Nucleus accumbens (tissue), 56 donors: ENCODE measurements at places on chromosomes 3 and 15.

GRCh38 chr3:142586803-142587406 lies 8.4 kb upstream of the ATR start:
- no peak for DNase-seq

DNA sequence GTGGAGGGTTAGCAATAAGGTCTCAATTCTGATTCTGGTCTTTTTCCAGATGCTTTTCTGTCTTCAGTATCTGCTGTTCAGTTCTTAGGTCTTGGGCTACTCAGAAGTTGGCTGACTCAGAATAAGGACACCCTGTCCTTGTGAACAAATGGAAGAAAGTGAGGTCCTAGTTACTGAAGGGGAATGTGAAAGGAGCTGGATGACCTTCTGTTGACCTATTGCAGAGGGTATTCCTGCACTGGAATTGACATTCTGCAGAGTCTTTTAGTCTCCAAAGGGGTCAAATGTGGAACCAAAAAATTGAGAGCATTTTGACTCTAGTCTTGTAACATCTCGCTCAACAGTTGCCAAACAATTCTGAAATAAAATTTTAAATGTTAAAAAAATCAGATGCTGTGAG lies 63.0 kb downstream of the CCR1 start:
- no peak for DNase-seq

DNA sequence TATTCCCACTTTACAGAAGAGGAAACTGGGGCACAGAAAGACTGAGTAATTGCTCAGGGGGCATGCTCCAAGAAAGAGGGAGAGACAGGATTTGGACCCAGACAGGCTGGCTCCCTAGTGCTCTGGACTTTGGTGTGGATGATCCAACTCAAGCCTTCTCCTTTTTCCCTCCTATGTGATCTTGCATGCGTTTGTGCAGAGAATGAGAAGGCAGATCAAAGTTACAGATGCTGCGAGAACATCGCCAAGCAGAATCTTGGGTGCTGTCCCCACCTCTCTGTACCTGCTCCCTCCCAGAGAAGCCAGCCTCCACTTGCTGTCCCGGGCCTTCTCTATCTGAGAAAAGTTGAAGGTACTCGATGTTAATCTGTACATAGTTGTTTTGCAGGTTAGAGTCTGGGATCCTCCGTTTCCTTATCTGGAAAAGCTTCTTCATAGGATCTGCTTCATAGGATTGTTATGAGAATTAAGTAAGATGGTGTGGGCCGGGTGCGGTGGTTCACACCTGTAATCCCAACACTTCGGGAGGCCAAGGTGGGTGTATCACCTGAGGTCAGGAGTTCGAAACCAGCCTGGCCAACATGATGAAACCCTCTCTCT lies 10.2 kb downstream of the GNB5 start:
- no peak for DNase-seq

- no peak for DNase-seq
These were observed 26.1 kb upstream of the MGLL start for GRCh38 chr3:127848131-127849129.

DNA sequence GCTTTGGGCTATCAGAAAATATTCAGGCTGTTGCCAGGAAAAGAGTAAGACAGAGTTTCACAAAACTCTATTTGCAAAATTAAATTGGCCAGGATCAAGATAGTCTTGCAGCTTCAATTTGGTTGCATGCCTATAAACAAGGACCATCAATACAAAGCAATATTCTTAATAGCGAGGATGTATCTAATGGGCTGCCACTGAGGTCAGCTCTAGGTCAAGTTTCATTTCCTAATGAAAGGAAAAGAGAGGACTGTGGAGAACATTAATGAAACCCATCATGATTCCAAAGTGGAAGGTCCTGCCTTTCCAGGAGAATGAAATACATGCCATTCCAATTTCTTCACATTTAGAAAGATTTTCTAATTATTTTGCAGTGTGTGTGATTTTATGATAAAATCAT lies 273.5 kb downstream of the AGBL1 start:
- DNase-seq: no peak

- DNase-seq: no peak
These were observed 16.3 kb downstream of the RTP1 start for GRCh38 chr3:187213616-187214015.

DNA sequence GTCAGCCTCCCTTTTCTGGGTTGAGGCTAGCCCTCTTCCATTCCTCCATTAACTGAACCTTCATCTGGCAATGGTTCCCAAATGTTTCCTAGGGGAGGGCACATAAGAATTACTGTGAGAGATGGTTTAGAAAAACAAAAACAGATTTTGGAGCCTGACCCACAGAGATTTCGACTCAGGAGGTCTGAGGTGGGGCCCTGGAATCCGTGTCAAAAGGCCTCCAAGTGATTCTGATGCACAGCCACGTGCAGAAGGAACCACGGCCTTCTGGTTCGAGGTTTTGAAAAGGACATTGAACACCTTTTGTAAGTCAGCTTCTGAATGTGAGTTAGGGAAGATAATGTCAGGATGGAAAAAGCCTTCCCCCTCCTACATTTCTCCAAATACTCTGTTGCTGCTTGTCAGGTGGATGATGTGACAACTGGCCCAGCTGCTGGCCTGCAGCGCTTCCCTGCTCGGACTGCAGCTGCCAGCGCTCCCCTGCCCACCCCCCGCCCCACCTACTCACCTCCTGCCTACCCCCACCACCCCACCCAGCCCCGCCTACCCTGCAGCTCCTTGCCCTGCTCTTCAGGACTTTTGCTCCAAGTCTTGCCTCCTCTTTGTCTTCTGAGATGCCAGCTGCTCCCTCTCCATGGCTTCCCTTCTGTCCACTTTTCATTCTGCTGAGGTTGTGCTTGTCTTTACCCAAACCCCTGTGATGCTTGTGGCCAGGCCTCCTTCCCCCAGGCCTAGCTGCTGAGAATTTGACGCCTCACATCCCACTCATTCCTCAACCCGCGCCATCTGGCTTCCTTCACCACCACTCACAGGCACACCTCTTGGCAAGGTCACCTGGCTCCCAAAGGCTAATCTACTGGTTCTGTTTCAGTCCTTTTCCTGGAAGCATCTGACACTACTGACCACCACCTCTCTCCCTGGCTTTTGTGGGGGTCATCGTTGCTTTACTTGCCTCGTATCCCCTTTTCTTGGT lies 6.6 kb downstream of the EHD4 start:
- no peak for DNase-seq

- no peak for DNase-seq
These were observed 74.4 kb downstream of the DLG1 start for GRCh38 chr3:197224034-197224444.

GRCh38 chr3:101193957-101194356 lies 126.4 kb downstream of the IMPG2 start:
- no peak for DNase-seq

GRCh38 chr15:36960947-36961227 lies 139.5 kb downstream of the MEIS2 start:
- DNase-seq: no peak

DNA sequence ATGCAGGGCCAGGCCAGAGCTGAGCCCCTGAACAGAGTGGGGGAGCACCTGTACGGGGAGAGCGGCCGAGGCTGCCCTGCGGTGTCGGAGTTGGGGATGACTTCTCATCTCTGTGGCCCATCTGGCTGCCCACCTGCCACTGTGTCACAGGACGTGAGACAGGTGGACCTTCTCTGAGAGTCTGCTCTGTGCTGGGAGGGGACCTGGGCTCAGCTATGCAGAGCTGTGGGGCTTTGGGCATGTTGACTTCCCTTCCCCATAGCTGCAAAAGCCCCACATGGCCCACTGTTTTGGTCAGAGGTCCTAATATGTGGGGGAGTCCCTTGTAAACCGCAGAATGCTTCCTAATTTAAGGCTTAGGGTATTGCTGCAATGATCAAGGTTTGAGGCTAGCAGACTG lies 68.0 kb upstream of the TRPM1 start:
- DNase-seq: no peak

- no peak for DNase-seq
These were observed 357.0 kb downstream of the TIGIT start for GRCh38 chr3:114650808-114651207.

DNA sequence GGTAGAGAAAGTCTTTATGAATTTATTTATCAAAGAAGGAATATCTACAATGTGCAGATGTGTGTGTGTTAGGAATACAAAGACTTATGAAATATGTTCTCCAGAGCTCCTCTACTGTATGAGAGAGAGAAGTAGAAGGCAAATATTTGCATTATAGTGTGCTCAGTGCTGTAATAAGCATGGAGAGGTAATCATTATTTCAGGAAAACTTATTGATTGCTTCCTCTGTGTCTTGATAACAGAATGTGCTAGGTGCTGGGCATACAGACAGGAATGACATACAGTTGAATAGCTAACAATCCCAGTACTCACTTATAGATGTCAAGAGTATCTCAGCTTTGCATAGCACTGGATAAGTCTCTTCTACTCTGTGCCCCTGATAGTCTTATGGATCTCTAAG lies 30.2 kb downstream of the ATG7 start:
- DNase-seq: no peak

GRCh38 chr3:13492976-13493866 lies 13.1 kb downstream of the HDAC11 start:
- no peak for DNase-seq

- no peak for DNase-seq
These were observed 296.8 kb downstream of the OTOL1 start for GRCh38 chr3:161793194-161793930.

DNA sequence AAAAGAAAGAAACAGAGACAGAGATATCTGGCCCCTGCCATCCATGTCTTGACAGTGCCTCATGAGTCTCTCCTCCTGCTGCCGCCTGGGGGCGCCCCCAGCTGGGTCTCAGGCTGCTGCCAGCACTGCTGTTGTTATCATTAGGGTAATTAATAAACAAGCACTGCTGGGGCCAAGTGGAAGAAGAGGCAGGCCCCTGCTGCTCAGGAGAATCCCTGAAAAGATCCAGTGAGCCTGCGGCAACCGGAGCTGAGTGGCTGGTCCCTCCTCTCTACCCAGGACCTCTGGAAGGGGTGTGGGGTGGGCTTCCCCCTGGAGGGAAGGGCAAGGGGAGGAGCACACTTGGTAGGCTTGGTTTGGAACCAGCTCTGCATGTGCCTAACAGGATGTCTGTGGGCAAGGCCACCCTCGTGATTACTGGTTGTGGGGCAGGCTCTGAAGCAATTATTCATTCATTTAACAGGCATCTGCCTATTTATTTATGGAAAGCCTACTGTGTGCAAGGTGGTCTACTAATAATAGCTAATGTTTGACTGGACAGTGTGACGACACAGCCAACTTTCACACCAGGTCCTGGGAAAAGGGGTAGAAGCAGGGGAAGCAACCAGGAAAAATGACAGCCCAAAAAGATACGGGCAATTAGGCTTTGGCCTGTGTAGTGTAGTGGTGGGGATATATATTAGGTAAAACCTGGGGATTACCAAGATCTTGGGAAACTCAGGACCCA lies 1.2 kb upstream of the TYRO3 start:
- peak; percentile 89 for DNase-seq

DNA sequence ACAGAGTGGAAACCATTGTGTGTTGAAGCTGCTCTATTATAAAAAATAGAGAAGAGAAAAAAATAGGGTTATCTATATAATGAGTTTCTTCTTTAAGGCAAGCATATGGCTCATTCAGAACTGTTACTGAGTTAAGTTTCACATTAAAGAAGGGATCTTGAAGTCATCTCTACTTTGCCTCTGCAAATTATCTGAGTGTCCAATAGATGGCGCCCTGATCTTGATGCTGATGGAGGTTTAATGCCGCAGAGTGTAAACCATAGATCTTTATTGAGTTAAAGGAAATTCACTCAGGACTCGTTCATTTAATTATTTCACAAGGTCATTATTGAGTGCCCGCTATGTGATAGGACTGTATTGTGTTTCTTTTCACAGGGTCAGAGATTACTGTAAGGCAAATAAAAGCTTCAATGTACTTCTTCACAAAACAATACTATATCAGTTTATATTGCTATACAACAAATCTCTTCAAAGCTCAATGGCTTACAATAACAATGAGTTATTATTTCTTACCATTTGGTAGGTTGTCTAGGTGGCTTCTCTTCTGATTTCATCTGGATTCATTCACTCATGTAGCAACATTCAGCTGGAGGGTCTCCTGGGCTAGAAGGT lies 171.4 kb downstream of the NSUN3 start:
- DNase-seq: no peak

- DNase-seq: no peak
These were observed 1.5 kb downstream of the EAF2 start for GRCh38 chr3:121836481-121836880.

GRCh38 chr3:23421811-23422516 lies 218.8 kb downstream of the UBE2E2 start:
- no peak for DNase-seq

- DNase-seq: no peak
These were observed 117.3 kb downstream of the ETFA start for GRCh38 chr15:76193934-76194333.

- no peak for DNase-seq
These were observed 89.9 kb upstream of the TBL1XR1 start for GRCh38 chr3:177287231-177287630.

DNA sequence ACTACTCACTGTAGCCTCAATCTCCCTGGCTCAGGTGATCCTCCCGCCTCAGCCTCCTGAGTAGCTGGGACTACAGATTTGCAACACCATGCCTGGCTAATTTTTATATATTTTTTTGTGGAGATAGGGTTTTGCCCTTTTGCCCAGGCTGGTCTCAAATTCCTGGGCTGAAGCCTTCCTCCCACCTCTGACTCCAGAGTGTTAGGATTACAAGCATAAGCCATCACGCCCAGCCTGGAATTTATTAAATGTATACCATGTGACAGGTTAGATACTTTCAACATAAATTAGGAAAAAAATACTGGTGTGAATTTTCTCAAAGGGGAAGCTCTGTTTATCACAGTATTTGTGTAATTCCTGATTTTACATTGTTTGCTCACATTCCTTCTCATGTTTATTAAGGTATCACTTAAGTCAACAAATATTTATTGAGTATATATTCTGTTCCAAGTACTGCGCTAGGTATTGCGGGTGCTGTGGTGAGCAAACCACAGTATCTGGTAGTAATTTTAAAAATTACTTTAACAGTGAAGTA lies 24.8 kb downstream of the PPP4R2 start:
- no peak for DNase-seq

- no peak for DNase-seq
These were observed 41.7 kb downstream of the RASGRP1 start for GRCh38 chr15:38522922-38523321.

- DNase-seq: no peak
These were observed 1098.2 kb downstream of the ZPLD1 start for GRCh38 chr3:103532986-103533385.

DNA sequence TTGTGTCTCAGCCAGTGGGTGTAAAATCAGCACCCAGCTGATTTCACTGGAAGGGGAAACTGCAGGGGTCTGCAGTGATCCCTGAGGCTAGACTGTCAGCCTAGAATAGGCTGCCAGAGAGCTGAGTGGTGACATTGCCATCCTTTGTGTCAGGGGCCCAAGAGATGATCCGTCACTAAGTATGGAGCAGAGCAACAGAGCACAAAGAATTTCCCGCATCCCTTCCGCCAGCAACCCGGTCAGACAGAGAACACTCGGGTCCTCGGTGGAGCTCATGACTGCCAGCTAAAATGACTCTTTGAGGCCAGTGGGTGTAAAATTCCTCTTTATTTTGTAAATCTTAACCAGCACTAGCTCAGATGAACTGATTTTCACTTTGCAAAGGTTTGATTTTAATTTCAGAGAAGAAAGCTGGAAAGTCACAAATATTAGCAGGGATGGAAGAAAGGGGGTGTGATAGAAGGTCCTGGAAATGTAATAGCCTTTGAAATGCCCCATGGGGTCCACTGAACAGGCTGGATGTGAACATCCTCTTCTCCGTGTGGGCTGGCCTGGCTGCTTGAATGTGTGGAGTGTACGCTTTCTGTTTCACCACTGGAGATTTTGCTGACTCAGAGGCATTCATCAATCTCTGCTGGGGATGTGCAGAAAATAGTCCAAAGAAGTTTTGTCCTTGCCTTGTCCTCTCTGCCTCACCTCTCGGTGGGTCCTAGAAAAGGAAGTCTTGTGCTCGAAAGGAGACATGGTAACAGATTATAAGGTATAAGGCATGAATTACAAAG lies 138.8 kb downstream of the SV2B start:
- no peak for DNase-seq
